ENCODE measurements at places on chromosomes 7 and 10. TPM values are rescaled to one million over a fixed set of nuclear protein-coding genes. Genes with fewer than 3 reads are reported as not detected.

Gene RAMP3
- total RNA-seq = not detected

Gene FEZF1
- total RNA-seq = not detected

Gene ADARB2
- 0.32 TPM for total RNA-seq

Gene KCND2
- 3.7 TPM for total RNA-seq

Gene EXOC6
- 11.3 TPM for total RNA-seq

Gene PALD1
- 5.6 TPM for total RNA-seq

Gene FKBP6
- not detected for total RNA-seq

Gene ZNF716
- total RNA-seq = not detected

GRCh38 chr7:2934211-2934731 is 90.2 kb upstream of the GNA12 start:
- DNase-seq = no peak

DNA sequence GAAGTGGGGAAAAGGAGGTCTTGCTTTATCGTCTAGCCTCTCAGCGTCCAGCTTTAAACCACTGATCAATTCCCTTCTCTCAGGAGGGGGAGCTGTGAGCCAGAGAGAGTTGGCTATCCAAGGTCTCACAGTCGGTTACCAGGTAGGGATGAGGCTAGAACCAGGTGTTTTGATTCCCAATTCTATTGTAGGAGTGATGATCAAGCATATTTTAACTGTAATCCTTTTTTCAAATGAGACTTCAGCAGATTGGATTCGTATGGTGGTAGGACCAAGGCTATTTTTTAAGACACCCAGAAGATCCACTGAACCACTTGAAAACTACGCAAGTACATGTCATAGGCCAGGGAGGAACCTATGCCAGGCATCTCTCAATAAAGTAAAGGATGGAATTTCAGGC is 8.4 kb downstream of the MINDY4 start:
- no peak for DNase-seq

DNA sequence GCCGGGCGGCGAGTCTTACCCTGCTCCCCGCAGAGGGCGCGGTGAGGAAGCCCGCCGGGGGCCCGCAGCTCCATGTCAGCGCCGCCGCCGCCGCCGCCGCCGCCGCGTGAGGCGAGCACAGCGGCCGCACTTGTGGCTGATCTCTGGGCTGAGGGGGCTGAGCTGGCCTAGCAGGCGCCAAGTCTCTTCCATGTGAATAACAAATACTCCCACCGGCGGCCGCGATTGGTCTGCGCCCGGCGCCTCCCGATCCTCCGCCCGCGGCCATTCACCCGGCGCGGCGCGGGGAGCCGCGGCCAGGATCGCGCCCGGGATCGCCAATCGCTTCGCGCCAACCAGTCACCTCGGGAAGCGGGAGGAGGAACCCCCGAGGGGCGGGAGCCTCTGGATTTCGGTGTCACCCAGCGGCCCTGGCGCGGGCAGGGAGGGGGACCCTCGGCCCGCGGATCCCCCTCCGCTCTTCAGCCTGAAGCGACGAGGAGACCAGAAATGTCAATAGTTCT is at the start of gene GRM8:
Gene GRM8, minus strand, starts transcription at position 164 of the 503 bp plus-strand sequence.
- peak; percentile 62 for DNase-seq

- DNase-seq = no peak
Measured at GRCh38 chr10:129244298-129244697, 222.7 kb upstream of the MGMT start.

GRCh38 chr10:123913688-123914268 is 22.2 kb upstream of the CPXM2 start:
- DNase-seq = no peak

DNA sequence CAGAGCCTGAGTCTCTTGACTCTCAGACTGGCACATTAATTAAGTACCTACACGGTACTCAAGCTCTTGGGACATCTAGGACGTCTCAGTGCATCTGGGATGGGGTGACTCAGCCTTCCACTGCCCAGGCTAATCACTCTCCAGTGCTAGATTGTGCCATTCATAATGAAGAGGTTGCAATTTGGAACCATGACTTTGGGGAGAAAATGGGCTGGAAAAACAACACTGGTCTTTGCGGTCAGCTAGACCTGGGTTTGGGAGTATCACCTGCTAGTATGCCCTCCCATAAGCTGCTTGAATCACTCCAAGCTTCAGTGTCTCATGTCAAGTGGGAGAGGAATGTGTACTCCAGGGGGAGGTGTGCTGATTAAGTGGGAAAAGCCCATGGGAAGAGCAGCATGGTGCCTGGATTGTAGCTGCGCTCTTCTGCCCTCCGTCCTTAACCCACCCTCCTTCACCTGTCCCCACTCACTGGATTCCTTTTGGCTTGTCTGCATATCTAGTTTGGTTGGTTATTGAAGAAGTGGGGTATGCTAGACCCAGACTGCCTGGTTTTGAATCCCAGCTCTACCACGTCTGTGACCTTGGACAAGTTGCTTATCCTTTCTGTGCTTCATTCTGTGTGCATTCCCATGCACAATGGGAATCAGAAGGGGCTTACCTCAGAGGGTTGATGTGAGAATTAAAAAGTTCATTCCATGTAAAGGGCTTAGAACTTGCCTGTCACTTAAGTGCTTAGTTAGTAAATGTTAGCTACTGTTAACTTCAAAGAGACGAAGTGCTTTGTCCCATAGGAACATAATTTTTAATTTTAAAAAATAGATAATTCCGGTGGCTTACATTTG is 3.8 kb downstream of the NFE2L3 start:
- DNase-seq = no peak

GRCh38 chr7:7257899-7258692 is 75.8 kb downstream of the C1GALT1 start:
- no peak for DNase-seq

- DNase-seq = no peak
Measured at GRCh38 chr7:123682690-123683089, 27.0 kb downstream of the LMOD2 start.

GRCh38 chr10:113430634-113431397 is 122.0 kb upstream of the HABP2 start:
- no peak for DNase-seq

GRCh38 chr7:41870461-41871138 is 167.7 kb upstream of the INHBA start:
- DNase-seq = no peak

DNA sequence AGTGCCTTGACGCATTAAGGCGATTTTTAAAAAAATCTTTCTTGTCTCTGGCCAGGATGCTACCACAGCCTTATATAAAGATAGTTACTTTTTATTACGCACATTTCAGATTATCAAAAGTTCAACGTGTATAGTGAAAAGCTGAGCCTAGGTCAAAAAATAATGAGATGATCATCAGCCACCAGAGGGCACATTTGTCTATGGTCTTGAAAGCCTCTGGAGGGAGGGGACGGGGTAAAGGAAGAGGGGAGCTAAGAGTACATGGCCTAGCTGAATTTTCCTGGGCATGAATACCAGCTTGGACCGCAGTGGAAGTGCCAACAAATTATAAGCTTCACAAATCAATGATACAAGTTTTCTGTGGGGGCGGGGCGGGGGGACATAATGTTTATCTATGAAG is 285.9 kb upstream of the SMIM30 start:
- no peak for DNase-seq

DNA sequence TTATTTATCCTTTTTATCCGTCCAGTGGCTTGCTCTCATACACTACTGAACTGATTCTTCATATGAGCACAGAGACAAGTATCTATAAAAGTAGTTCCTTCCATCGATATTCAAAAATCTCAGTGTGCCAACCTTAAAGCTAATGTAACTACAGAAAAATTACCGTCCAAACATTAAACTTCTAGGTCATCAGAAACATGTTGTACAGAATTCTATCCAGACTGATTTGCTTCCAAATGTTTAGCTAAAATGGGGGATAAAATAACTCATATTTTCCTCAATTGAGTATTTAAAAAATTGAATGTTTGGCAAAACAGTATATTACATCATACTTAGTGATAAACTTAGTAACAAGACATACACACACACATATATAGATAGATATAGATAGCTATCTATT is 584.7 kb upstream of the SEMA3D start:
- DNase-seq = no peak

GRCh38 chr10:102449321-102450123 is 1.8 kb downstream of the C10orf95 start:
- DNase-seq = peak; percentile 71

- DNase-seq = no peak
Measured at GRCh38 chr7:141943846-141944245, 2.9 kb downstream of the CLEC5A start.

GRCh38 chr10:77005871-77006270 is 631.7 kb downstream of the KCNMA1 start:
- no peak for DNase-seq

DNA sequence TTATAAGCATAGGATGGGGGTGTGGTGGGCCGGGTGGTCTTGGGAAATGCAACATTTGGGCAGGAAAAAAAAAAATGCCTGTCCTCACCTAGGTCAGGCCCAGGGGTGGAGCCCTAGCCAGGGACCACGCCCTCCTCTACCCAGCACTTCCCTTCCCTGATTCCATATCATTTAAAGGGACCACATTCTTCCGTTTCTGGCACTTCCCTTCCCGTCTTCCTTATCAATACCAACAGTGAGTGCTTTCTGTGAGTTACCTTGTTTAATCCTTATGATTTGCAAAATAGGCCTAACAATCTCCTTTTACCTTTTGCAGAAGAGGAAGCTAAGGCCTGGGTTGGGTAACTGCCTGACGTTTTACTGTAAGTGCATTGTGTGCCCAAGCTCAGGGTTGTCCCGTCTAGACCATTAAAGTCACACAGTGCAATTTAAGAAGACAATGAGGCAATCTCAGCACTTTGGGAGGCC is 16.7 kb upstream of the C10orf95 start:
- no peak for DNase-seq

DNA sequence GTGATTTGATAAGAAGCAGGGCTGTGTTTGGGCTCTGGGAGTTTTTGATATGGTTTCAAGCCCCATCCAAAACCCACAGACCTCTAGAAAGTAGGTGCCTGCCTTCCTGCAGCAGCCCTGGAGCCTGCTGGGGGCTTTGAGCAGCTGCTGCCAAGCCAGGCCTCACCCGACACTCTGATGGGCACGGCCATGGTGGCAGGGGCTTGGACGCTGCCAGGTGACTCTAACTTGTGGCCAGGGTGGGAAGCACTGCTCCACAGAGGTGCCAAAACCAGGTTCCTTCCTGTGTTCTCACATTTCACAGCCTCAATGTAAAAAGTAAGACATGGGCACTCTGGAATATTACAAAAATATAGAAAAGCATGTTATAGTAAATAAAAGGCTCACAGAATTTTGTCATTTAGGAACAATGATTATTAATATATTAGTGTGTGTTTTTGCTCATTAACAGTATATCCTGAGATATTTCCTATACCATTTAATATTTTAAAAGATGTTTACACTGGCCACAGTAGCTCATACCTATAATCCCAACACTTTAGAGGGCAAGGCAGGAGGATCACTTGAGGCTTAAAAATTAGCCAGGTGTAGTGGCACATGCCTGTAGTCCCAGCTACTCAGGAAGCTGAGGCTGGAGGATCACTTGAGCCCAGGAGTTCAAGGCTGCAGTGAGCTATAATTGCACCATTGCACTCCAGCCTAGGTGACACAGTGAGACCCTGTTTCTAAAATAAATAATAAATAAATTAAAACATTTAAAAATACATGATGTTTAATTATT is 95.1 kb downstream of the EGFR start:
- DNase-seq = no peak

DNA sequence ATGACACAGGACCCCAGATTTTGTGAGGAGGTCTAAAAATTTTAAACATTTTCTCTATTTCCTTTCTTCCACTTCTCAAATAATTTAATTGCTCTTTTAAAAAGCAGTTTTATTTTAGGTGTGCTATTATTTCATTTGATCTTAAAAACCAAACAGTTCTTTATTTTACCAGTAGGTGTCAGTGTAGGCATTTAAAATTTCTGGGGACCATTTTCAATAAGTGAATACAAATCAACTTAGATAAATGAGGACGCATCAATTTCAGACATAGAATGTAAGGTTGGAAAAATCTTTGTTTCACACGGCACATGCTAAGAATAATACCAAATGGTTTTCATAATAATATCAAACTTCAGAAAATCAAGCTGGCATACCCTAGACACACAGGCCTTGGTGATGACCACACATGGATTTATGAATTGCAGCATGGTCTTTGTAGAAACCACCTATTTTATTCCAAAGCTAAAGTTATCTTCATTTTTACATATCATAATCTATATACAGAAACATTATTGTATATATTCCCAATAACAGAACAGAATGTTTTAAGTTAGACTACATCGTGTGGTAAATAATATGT is 127.6 kb upstream of the SLC26A5 start:
- no peak for DNase-seq

DNA sequence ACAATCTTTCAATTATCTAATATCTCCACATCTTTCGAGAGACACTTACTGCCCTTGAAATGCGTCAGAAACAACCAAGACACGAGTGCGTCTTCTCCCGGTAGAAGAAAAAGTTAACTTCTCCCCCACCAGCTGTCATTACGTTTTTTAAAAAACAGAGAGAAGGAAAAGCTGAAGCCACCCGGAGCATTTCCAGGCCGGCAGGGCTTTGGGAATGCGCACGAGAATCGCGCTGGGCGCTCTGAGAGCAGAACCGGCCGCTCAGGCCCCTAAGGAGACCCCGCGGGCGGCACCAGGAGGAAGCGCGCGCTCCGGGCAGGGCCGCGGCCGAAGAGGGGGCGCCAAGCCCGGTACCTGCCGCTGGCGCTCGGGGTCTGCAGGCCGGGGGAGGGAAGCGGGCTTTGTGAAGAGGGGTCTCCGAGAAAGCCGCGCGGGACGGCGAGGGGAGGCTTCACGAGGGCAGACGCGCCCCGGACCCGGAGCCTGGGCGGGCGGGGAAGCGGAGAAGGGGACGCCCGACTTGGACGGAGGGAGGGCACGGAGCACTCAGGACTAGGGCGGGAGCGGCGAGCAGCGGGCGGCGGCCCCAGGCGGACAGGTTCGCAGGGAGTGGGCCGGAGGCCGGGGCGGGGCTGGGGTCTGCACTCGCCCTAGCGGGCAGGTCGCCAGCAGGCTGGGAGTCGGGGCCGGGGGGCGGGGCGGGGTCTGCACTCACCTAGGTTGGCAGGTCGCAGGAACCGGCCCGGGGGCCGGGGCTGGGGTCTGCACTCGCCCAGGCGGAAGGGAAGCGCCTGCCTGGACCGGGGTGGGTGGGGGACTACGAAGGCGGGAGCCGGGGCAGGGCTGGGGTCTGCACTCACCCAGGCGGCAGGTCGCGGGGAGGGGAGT is 932 bp downstream of the ESYT2 start:
- DNase-seq = peak; percentile 65

DNA sequence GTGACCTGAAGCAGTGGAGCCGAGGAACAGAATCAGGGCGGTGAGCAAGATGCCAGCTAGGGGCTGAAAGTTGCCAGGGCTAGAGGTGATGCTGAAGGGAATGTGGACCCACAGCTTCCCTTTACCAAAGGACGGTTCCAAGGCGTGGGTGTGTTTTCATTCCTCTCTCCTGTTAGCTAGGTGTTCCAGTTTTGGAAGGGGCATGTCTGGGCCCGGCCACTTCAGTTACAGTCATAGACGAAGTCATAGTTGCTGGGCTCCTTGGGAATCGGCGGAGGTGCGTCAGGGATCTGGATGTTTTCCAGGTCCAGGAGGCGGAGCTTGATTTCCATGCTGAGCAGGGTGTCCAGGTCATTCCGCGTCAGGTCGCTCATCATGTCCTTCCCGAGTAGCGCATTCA is 131.0 kb upstream of the AOAH start:
- DNase-seq = no peak

Measured in mesothelial cell of epicardium (in vitro differentiated cells).